ENCODE measurements at places on chromosomes 5 and 9.

- no peak for DNase-seq
Measured at GRCh38 chr9:109411069-109411761, 86.9 kb downstream of the PTPN3 start.

GRCh38 chr5:176648474-176649194 lies 1.4 kb downstream of the TSPAN17 start:
- DNase-seq = peak; percentile 25

GRCh38 chr5:172805736-172806255 lies 28.3 kb upstream of the ERGIC1 start:
- no peak for DNase-seq

- no peak for DNase-seq
Measured at GRCh38 chr9:22343218-22343611, 103.4 kb upstream of the DMRTA1 start.

- no peak for DNase-seq
Measured at GRCh38 chr9:92142329-92142728, 27.1 kb upstream of the SPTLC1 start.

DNA sequence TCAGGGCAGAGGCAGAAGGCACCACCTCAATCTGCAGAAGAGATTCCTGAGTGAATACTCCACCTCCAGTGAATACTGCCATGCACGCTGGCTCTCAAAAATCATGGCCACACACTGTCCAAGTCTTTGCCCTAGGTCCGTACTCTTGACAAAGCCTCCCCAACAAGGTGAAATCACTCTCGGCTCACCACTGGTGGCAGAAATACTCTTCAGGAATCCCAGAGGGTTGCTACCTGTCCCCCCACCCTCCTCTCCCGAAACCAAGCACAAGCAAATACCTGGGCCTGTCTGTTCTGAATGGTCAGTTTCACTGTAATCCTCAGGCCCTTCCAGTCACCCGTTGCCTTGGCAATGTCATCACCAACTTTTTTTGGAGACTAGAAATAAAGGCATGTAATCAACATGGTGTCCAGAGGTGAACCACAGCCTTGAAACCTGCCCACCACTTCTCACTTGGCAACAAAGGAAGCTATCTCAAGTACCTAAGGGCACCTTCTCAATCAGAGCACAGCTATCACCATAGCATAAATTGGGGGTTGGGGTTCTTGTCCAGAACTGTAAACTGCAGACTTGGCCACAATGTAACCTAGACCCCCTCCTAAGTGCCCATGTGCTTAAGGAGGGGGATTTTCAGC lies 1.8 kb downstream of the RPL12 start:
- no peak for DNase-seq

DNA sequence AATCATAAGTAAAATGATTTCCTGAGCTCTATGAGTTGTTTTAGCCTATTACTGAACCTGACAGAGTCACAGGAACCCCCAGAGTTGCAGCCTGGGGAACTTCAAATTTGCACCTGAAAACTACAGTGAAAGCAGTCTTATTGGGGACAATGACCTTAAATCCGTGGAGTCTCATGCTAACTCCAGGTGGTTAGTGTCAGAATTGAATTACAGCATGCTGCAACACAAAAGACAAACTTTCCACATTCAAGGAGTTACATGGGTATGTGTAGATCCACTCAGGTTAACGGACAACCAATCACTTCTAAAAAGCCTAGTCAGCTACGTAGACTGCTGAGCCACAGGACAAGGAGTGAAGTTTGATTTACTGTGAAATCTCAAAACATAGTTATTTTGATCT lies 49.7 kb downstream of the PLPP1 start:
- no peak for DNase-seq

GRCh38 chr5:75482482-75482881 lies 28.9 kb downstream of the CERT1 start:
- no peak for DNase-seq

DNA sequence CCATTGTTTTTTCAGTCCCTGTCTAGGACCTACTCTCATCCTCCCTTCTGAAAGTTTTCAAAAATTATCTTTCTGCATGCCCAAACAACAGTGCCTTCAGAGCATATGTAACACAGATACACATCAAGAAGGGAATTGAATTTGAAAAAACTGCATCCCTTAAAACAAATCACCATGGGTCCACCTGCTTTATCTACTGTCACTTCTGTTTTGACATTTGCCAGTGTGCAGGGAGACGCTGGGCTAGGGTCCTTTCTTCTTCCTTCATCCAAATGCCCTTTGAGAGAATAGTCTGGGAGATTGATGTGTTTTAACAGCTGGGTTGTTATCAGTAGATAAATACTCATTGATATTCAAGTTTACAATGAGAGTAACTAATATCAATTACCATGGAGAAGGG lies 1630.1 kb downstream of the MAT2B start:
- no peak for DNase-seq

DNA sequence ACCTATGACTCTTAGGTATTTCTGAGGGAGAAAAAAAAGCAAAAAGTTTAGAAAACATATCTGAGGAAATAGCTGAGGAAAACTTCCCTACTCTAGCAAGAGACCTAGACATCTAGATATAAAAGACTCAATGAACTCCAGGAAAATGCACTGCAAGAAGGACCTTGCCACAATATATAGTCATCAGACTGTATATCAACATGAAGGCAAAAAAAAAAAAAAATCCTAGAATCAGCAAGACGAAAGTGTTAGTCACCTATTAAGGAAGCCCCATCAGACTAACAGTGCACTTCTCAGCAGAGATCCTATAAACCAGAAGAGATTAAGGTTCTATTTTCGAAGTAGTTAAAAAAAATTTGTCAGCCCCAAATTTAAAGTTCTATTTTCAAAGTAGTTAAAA lies 166.2 kb downstream of the TMEM38B start:
- no peak for DNase-seq

GRCh38 chr5:95733107-95733665 lies 2.0 kb downstream of the RHOBTB3 start:
- no peak for DNase-seq

DNA sequence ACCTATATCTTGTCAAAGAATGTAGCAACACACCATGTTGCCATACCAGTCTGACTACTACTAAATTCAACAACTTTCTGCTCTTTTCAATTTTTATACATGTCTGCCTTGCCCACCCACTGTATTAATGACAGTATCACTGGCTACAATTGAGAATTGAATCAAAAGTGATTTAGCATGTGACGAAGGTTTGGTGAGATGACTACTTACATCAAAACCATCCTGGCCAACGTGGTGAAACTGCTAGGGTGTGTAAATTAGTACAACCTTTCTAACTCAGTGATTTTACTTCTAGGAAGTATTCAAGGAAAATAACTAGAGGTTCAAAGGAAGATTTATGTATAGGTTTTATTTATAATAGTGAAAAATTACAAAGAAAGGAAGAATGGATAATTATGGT lies 109.8 kb downstream of the UNC13B start:
- no peak for DNase-seq

DNA sequence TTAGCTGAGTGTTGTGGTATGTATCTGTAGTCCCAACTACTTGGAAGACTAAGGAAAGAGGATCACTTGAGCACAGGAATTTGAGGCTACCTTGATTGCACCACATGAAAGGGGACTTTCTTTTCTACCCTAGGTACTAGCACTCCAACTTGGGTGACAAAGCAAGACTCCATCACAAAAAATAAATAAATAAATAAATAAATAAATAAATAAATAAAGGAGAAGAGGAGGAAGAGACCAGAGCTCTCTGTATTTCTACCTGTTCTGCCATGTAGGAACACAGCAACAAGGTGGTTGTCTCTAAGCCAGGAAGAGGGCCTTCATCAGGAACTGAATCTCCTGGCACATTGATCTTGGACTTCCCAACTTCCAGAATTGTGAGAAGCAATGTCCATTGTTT lies 118.6 kb downstream of the HMHB1 start:
- no peak for DNase-seq

GRCh38 chr5:158876263-158876942 lies 223.3 kb downstream of the EBF1 start:
- DNase-seq = no peak

DNA sequence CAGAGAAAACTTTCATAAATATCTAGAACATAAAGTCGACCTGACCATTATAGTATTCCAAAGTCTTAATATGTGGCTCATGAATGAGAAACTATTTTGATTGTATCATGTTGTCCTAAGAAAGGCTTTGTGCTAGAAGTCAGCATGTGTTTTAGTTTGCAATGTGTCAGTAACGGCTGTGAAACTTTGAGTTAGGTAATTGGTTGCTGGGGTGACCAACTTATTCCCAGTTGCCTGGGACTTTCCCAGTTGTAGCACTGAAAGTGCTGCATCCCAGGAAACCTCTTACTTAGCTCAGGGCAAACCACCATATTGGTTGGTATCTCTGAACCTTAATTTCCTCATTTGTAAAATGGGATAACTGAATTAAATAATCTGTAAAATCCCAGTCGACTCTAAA lies 114.6 kb upstream of the SLC12A2 start:
- DNase-seq = no peak

- DNase-seq = no peak
Measured at GRCh38 chr9:4894076-4894475, 91.0 kb upstream of the JAK2 start.

GRCh38 chr5:143653256-143653655 lies 158.7 kb upstream of the HMHB1 start:
- no peak for DNase-seq

DNA sequence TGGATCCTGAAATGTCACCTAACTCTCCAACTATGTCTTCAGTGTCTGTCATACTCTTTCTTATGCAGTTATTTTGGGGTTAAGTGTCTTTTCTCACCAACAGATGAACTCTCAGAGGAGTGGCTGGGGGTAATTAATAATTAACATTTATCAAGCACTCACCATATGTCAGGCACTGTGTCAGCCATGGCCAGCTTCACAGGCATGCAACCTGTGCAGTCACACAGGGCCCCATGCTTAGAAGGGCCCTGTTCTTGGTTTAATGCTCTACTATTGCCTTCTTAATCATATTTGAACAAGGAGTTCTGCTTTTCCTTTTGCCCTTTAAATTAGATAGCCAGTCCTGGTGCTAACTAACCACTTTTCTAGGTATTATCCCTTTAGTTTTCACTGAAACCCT lies 3.4 kb upstream of the GRPEL2 start:
- DNase-seq = no peak

- no peak for DNase-seq
Measured at GRCh38 chr5:132225165-132226032, 2.3 kb downstream of the P4HA2 start.

GRCh38 chr5:113804264-113804663 lies 290.8 kb downstream of the YTHDC2 start:
- no peak for DNase-seq

DNA sequence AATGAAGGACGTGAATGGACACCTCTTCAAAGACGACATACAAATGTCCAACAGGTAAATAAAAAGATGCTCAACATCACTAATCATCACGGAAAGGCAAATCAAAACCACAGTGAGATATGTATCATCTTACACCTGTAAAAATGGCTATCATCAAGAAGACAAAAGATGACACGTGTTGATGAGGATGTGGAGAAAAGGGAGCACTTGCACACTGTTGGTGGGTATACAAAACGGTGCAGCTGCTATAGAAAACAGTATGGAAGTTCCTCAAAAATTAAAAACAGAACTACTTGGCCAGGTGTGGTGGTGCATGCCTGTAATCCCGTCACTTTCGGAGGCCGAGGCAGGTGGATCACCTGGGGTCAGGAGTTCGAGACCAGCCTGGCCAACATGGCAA lies 47.9 kb downstream of the STK10 start:
- DNase-seq = no peak

GRCh38 chr5:158755986-158756385 lies 343.7 kb downstream of the EBF1 start:
- DNase-seq = no peak

DNA sequence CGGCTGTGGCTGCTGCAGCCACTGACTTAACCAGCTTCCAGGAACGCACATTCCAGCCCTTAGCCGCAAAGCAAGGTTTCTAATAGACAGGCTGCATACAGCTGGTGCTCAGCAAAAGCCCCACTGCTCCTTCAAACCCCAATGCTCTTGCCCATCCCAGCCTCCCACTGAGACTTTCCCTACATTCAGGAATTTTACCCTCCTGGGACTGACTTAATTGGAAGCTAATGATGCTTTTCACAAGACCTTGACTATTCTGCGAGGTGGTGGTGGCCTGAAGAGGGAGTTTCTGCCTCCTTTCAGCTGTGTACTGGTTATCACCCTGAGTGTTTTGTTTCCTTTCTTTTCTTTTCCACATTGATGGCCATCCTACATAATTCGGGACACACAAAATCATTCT lies 164.9 kb upstream of the IRX1 start:
- DNase-seq = no peak

GRCh38 chr9:108017671-108018070 lies 528.1 kb upstream of the KLF4 start:
- no peak for DNase-seq

DNA sequence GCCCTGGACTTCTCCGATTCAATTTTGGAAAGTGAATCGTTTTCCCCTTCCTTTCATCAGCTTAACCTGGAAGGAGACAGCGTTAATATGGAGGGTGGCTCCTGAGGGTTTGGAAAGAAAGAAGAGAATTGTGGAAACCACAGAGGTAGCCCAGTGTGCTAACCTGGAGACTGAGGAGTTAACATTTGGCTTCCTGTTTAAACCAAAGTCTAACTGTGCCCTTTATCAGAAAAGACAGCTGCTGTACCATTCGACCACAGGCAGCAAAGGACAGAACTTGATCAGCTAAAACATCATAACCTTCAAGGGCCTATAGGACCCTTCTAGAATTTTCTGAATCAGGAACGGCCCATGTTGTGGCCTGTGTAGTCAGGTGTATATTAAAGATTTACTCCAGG lies 735 bp downstream of the IDNK start:
- DNase-seq = no peak

DNA sequence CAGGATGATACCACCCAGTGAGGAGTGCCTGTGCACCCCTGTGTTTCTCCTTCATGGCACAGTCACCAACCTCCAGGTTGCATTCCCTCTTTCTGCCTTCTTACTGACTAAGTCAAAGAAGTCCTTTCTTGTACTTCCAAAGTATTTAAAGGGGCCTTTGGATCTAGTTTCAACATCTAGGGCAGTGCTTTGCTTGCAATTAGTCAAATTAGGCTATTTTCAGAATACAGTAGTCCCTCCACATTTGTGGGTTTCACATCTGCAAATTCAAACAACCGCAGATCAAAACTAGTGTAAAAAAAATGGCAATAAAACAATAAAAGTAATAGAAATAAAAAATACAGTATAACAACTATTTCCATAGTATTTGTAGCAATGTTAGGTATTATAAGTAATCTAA lies 333.9 kb upstream of the SEMA6A start:
- DNase-seq = no peak
